ENCODE measurements at places on chromosomes 5 and 9.
A peak's percentile ranks its signal among the peaks of the same experiment; 100 is the strongest.

DNA sequence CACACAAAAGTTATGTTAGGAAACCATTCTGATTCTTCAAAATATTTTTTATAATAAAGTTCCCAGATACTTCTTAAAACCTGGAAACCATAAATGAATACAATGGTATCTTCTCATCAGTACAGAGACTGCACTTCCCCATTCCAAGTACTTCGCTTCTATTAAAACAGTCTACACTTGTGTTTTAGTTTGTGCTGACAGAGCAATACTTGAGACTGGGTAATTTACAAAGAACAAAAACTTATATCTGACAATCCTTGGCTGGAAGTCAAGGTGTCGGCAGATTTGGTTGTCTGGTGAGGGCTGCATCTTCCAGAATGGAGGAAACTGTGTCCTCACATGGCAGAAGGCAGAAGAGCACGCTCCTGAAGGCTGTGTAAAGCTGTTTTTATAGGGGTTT, 70.1 kb downstream of the RFX3 start:
- no peak for DNase-seq

DNA sequence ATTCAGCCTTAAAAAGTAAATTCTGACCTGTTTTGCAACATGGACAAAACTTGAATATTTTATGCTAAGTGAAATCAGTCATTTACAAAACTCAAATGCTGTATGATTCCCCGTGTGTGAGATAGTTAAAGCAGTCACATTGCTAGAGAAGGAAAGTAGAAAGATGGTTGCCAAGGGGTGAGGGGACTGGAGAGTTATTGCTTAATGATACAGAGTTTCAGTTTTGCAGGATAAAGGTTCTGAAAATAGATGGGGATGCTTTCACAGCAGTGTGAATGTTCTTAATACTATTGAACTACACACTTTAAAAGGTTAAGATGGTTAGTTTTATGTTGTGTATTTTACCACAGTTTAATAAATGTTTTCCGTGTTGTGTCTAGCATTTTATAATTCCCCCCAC, 51.2 kb downstream of the SGCD start:
- no peak for DNase-seq

DNA sequence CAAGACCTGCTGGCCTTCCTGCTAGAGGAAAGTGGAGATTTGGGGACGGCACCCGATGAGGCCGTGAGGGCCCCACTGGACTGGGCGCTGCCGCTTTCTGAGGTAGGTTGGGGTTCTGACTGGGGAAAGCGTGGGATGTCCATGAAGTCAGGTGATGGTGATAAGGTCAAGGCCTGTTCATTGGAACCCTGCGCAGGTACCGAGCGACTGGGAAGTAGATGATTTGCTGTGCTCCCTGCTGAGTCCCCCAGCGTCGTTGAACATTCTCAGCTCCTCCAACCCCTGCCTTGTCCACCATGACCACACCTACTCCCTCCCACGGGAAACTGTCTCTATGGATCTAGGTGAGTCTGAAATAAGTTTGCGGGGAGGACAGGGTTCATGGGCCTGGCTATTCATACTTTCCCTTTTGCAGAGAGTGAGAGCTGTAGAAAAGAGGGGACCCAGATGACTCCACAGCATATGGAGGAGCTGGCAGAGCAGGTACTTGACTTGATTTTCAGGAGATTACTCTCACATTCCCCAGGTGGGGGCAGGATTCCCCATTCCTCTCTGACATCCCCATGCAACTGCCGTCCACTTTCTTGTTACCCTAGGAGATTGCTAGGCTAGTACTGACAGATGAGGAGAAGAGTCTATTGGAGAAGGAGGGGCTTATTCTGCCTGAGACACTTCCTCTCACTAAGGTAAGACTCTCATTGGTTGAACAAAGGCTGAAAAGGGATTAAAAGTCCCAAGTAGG, 505 bp downstream of the CREB3 start:
- peak; percentile 75 for DNase-seq

- no peak for DNase-seq
Measured at GRCh38 chr5:79047199-79047598, 22.3 kb downstream of the DMGDH start.

GRCh38 chr9:114799441-114799840, 6.4 kb downstream of the TNFSF15 start:
- no peak for DNase-seq

DNA sequence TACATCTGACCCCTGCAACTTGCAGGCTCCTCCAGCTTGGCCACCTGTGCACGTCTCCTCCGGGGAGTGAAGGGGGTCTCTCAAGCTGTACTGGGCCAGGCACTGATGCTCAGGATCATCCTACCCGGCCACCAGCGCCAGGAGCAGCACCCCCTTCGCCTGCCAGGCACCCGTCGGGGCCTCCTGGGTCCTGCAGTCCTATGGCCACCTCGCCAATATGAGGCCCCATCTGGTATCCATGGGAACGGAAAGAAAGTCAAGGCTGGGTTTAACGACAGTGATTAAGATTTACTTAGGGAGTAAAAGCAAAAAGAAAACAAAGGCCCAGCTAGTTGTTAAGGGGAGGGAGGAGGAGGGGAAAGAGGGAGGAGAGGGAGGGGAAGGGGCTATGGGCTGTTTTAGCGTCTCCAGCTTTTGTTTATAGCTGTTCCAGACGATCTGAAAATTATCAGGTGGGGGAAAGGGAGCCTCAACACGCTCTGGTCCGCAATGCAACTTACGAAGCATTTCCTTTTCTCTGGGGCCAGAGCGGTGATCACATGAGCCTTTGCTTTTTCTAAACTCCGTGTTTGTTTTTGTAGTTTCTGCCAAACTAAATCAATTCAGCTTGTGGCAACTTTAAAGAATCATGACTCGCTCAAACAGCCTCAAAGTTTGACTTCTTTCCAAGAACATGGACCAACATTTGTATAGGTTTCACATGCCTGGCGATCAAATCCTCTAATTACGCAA, 132.4 kb downstream of the ROR2 start:
- no peak for DNase-seq

GRCh38 chr9:2469681-2470221, 151.8 kb upstream of the VLDLR start:
- DNase-seq, result no peak

DNA sequence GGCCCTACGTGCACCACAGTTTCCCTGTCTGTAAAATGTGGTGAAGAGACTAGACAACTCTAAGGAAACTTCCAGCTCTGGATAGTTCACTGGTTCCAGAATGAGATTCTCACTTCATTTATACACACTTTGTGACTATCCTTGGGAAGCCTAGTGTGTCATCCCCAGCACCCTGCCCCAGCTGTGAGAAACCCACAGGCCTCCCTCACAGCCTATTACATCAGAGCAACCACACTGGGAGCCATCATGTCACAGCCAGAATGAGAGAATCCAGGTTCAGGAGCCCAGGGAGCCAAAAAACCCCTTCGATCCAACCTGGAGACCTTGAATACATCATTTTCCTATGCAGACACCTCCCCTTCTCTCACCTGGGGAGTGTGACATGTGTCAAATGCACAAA, 21.0 kb upstream of the HAND1 start:
- no peak for DNase-seq

Measured in foreskin keratinocyte (primary cell).